ENCODE measurements at places on chromosomes 5 and 9.

DNA sequence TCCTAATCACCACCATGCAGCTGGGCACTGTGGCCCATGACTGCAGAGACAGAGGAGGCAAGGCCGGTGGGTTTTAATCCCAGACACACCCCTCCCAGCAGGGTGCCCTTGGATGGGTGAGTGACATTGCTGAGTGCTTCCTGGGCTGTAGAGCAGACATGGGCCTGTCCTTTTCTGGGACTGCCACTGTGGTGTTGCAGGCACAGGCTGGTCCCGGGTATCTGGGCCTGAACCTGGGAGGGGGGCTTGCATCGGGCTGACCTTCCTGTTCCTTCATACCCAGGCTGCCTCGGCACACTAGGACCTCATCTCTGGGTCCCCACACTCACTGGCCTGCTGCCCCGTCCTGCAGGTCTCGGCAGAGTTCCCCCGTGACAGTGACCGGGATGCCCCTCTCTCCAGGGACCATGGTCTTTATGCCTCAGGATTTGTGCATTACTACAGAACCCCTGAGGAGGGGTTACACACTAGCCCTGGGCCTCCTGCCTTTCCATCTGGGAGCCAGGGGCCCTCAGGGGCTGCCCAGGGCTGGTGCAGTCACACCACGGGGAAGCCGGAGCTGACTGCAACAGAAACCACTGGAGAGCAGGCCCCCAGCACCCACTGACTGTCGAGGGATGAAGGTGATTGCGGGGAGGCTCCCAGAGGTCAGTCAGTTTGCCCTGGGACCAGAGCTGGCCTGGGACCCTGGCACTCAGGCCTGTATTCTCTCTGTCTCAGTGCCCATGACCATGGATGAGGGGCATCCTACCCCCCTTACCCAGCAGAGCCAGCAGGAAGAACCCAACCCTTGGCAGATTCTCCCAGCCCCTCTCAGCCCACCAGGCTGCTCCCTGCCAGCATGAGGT is 8.9 kb upstream of the SLC25A48 start:
- DNase-seq = peak; percentile 85

DNA sequence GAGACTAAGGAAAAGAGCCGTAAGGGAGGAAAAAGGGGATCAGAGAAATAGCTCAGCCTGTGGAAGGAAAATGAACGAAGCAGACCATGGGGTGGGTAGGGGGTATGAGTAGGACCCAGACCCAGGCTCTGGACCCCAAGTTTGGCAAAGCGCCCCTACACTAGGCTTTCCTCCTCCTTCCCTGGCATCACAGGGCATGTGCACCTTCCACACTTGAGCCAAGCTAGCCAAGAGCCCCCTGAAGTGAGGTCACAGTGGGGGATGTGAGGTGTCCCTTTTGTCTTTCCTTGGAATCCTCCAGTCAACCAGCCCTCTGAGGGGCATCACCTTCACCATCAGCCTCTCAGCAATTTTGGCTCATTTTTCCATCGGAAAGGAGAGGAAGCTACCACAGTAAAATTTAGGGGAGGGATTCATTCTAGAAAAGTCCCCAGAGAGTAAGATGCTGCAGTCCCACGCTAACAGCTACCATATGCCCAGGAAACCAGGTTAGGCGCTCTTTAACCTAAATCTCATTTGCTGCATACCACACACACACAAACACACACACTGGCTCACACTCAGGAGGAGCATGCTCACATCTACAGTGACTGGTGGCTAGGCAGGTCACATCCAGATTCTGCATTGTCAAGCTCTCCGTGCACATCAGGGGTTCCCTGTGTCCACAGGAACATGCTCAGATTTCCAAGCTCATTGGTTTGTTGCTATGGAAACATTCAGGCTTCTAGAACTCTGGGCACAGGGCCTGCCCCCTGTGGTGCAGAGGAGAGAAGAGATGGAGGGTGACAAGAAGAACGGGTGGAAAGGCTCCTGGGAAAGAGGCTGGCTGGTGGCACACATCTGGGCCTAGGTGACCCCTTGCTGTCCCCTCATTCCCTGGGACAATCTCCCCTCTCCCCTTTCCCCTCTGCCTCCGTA is 9.9 kb downstream of the REEP2 start:
- DNase-seq = no peak

GRCh38 chr5:139709582-139710318 is 61.6 kb downstream of the CXXC5 start:
- no peak for DNase-seq

GRCh38 chr9:83957248-83957513 is 22.8 kb downstream of the HNRNPK start:
- no peak for DNase-seq

DNA sequence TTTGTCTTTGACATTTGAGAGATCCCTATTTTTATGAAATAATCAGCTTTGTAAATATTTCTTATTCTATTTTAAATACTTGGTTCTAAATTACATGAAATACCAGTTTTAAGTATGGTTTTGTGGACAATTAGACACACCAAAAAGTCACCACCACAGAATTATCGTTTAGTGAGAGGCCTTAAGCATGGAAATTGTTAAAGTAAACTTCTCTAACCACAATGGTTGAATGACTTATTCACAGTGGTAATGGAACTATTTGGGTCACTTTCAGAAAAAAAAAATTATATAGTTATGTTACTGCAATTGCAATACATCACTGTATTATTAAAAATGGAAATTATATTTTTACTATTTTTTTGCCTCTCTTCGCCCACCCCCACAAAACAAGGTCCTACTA is 1252.5 kb downstream of the EFNA5 start:
- DNase-seq = no peak

- no peak for DNase-seq
These were observed 233.7 kb downstream of the SPOCK1 start for GRCh38 chr5:137265457-137265856.

GRCh38 chr9:24899463-24899862 is 353.8 kb upstream of the IZUMO3 start:
- DNase-seq = no peak

DNA sequence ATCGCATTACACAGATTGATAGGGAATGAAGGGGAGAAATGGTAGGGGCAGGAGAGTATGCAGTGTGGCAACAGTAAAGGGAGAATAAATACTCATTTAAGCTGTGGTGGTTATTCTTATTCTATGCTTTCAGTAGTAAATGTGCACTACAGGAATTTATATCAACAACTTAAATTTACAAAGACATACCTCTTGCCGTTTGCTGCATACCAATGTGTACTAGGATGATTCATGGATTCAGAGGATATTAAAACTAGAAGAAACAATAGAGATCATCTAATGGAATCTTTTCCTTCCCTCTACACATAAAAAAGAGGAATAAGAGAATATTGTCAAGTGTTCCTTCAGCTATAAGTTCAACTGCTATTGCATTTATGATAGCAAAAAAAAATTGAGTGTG is 103.3 kb upstream of the RASA1 start:
- no peak for DNase-seq

GRCh38 chr5:24162343-24162742 is 482.4 kb downstream of the CDH10 start:
- no peak for DNase-seq

Data from esophagus muscularis mucosa (tissue), 4 donors.